ENCODE measurements at places on chromosomes 5 and 9. TPM values are rescaled to one million over a fixed set of nuclear protein-coding genes. Genes with fewer than 3 reads are reported as not detected.

GRCh38 chr9:38431116-38431515, 6.9 kb upstream of the IGFBPL1 start:
- H3K4me3 ChIP-seq = no peak overlapping the region
- no peak overlapping the region for H3K27ac ChIP-seq
- H3K36me3 ChIP-seq = no peaks in the 10 kb centered on the region
- no peak for DNase-seq
- H3K4me1 ChIP-seq = no peaks in the 10 kb centered on the region
- H3K27me3 ChIP-seq = peaks cover 2% of the 10 kb centered on the region

OCLN gene
- not detected for polyA plus RNA-seq

SLCO6A1 gene
- polyA plus RNA-seq = not detected

- no peaks in the 10 kb centered on the region for H3K36me3 ChIP-seq
- no peak for DNase-seq
- no peaks in the 10 kb centered on the region for H3K27me3 ChIP-seq
- H3K4me3 ChIP-seq = no peak overlapping the region
- H3K4me1 ChIP-seq = no peaks in the 10 kb centered on the region
- no peak overlapping the region for H3K27ac ChIP-seq
Measured at GRCh38 chr5:17289681-17290539, 72.5 kb downstream of the BASP1 start.
